SK-N-SH treated with all-trans-retinoic acid at 6 μM for 48 hours (cell line): ENCODE measurements at places on chromosomes 11 and 22.

DNA sequence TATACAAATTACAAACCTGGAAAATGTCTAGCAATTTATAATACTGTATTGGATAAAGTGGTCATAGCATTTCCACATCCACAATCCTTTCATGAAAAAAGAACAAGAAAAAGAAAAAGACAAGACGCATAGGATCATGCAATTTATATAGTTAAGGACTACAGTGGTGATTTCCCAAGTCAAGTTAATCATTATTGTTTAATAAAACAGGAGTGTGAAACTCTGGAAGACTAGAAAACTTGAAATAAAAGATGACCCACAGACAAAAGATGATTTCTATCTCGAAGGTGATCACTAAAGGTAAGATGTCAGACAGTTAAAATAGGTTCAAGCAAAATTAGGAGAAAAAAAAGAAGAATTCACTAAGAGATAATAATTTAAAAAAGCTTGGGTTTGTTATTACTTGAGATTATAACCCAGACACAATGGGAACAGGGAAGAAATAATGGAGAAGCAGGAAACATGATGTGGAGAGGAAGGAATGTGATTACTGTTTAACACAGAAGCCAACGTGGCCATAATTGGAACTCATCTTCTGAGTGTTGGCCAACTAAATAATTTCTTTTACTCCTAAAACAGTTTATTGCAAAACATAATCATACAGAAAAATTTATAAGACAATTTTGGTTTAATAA, 441.2 kb upstream of the ANO3 start:
- ATAC-seq, result no peak

GRCh38 chr11:65218446-65218845, 36.7 kb downstream of the CAPN1 start:
- ATAC-seq, result no peak

DNA sequence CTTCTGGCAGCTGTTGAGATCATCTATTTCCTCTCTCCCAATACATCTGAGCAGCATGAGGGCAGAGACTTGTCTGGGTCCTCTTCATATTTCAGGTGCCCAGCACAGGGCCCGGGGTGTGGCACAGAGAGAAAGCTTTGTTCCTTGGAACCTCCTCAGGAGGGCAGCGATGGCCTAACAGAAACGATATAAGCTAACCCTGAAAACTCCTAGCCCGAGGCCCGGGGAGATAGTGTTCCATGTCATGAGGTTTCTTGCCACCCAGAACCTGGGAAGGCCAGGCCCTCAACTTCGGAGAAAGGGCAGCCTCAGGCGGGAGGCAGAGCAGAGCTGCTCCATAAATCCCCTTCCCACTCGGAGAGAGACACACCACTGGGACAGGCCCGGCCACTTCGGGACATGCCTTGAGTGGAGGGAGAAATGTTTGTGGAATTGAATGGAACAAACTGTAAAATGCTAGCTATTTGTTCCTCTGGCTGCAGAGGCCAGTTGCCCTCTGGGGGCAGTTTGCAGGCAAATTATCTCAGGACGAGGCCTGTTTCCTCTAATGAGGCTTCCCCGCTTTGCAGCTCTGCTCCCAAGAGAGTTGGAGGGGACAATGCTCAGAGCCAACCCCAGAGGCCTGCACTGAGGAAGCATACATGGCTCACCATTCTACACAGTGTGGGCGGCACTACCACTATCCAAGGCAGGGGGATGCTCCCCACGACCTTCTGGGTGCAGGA, 11.6 kb downstream of the ARRB1 start:
- peak; percentile 15 for ATAC-seq

DNA sequence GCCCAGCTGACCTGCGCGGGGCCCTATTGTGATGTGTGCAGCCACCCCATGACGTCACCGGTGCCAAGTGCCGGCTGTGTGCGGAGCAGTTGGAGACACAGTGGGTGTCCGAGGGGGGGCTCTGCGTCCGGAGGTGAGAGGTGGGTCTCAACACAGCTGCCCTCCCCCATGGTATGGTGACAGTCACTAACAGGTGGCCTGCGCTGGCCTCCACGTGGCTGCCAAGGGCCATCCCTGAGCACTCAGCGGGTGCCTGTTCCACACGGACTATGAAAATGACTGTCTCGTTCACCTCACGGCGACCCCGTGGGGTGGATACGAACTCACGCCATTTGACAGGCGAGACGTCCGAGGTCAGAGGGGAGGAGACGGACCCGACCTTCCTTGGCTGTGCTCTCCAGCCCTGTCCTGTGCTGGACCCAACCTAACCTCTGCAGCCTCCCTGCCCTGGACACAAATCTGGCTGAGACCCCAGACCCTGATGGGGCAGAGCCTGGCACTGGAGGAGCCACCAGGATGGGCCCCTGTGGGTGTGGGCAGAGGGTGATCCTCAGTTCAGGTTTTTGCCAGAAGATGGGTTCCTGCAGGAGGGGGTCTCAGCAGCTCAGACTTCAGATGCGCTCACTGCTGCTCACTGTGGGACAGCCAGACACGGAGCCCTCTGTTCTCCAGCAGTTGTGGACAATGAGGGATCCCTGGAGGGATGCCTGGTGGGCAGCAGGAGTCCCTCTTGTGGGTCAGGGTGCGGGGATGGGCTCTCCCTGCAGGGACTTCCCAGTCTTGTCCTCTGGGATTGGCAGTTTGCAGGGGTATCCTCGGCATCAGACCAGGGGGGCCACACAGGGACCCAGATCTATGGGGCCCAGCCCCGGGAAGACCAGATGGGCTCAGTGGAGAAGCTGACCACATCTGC, 6.3 kb downstream of the HRAS start:
- ATAC-seq, result peak; percentile 12

GRCh38 chr11:65132988-65133700, 1.2 kb downstream of the SYVN1 start:
- no peak for ATAC-seq

GRCh38 chr11:20451568-20451967, 64.1 kb downstream of the PRMT3 start:
- ATAC-seq, result no peak

GRCh38 chr11:57638005-57638781, 11.5 kb downstream of the YPEL4 start:
- ATAC-seq, result peak; percentile 98
